ENCODE measurements at places on chromosomes 1 and 21. TPM values are rescaled to one million over a fixed set of nuclear protein-coding genes. Genes with fewer than 3 reads are reported as not detected.

DMRTA2 gene
- total RNA-seq, result 0.06 TPM

PRKAA2 gene
- 2.0 TPM for total RNA-seq

LRRC53 gene
- total RNA-seq, result not detected

RAB3B gene
- 5.4 TPM for total RNA-seq

HPDL gene
- total RNA-seq, result 2.7 TPM

LRRC52 gene
- not detected for total RNA-seq

KCND3 gene
- 0.02 TPM for total RNA-seq

PCBP3 gene
- 1.1 TPM for total RNA-seq

CAMK1G gene
- 0.43 TPM for total RNA-seq

RIMS3 gene
- 1.3 TPM for total RNA-seq

C1orf141 gene
- not detected for total RNA-seq

CD164L2 gene
- total RNA-seq, result not detected

GPR153 gene
- 6.2 TPM for total RNA-seq

LDLRAD2 gene
- 0.02 TPM for total RNA-seq

FMO1 gene
- not detected for total RNA-seq

SH2D1B gene
- 0.23 TPM for total RNA-seq

LINGO4 gene
- total RNA-seq, result not detected

SELE gene
- total RNA-seq, result not detected

FCER1A gene
- total RNA-seq, result not detected

ST6GALNAC5 gene
- total RNA-seq, result 0.09 TPM

All from A549 treated with dexamethasone at 1 μM for 4 hours (cell line).